ENCODE measurements at places on chromosomes 7 and 10. TPM values are rescaled to one million over a fixed set of nuclear protein-coding genes. Genes with fewer than 3 reads are reported as not detected.
A peak's percentile ranks its signal among the peaks of the same experiment; 100 is the strongest.

DNA sequence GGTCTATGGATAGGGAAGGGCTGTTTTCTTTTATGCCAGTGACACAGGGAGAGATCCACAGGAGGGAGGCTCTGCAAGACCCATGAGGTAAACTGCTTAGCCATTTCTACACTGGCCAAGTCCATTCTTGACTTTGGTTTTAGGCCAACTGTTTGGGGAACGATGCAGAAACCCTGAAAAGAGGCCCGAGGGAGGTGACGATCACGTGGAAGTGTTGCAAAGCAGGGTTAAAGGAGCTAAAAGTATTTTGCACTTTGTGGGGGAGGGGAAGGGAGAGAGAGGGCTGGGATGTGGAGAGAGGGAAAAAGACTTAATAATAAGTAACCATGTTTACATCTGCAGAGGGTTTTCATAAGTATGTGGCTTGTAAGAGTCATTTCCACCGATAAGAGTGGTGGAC, 239.7 kb downstream of the EMX2 start:
- DNase-seq = no peak

The GIMAP7 gene
- 8.5 TPM for polyA plus RNA-seq

DNA sequence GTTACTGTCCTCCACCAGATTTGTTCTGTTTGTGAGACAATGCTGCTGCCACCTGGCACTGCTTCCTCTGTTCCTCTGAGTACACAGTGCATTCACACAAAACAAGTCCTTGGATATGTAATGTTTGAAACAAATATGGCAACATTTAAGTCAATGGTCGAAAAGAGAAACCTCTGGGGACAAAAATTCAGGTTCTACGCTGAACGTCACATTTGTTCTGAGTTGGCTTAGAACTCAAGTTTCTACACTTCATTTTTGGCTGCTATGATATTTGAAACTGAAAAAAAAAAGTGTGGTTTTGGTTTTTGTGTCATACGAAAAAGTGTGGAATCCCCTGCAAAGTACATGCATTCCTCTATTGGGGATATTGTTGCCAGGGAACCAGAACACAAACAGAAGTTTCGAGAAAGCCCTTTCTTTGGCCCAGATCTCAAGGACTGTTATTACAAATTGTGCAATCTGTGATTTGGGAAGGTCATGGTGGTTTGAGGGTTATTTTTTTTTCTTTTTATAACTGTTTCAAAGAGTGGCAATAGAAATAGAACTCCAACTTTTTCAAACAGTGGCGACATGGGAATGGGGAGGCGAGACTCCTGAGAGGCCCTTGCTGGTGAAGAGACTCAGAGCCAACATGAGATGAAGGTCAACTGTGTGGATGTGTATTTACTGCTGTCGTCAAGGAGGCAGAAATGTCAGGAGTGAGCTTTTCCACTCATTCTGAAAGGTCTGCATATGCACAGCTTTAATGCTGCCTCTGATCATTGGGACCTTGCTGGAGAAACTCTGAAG, 127.5 kb downstream of the CUBN start:
- DNase-seq = peak; percentile 96

The NPSR1 gene
- polyA plus RNA-seq = 0.17 TPM

The ENO4 gene
- polyA plus RNA-seq = 0.36 TPM

- no peak for DNase-seq
Observed at GRCh38 chr10:28790146-28790545, 112.8 kb downstream of the BAMBI start.

Data from muscle of back (tissue), 13 donors.